ENCODE measurements at places on chromosomes 2 and 18. TPM values are rescaled to one million over a fixed set of nuclear protein-coding genes. Genes with fewer than 3 reads are reported as not detected.

DNA sequence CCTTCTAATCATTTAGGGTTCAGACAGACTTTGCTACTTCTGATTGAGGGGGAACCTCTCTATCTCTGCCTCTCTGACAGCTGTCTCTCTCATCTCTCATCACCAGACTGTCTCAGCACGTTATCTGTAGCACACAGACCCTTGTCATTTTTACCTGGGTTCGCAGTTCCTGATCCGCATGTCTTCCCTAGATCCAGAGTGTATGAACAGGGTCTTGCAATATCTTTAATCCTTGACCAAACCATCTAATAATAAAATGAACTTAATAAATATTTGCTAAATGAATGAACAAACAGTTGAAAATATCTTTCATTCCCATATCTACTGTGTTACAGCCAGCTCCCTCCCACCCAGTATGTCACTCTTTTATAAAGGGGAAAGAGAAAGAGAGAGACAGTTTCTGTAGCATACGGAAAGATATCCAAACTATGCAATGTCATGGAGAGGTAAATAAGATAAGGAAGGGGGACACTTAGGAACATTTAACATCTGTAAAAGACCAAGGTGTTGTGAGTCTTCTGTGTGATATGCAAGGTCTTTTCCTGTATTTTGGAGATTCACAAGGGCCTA is 507.6 kb downstream of the SUCLG1 start:
- no peak overlapping the region for H3K4me3 ChIP-seq
- no peak for DNase-seq
- no peaks in the 10 kb centered on the region for H3K36me3 ChIP-seq
- H3K27ac ChIP-seq = no peak overlapping the region

Gene SIGLEC15
- total RNA-seq = 0.37 TPM

Gene MC2R
- total RNA-seq = not detected

Gene ALPP
- total RNA-seq = not detected

Gene RGPD8
- 9.6 TPM for total RNA-seq

GRCh38 chr2:70716131-70716743 is 51.8 kb downstream of the ADD2 start:
- H3K27ac ChIP-seq = no peak overlapping the region
- H3K36me3 ChIP-seq = no peaks in the 10 kb centered on the region
- peak; percentile 59 for DNase-seq
- no peak overlapping the region for H3K4me3 ChIP-seq
- peaks cover 3% of the 10 kb centered on the region for H3K27me3 ChIP-seq

GRCh38 chr2:12817870-12818269 is 101.1 kb downstream of the TRIB2 start:
- no peaks in the 10 kb centered on the region for H3K27me3 ChIP-seq
- DNase-seq = no peak
- no peak overlapping the region for H3K4me3 ChIP-seq

Gene IL1R2
- total RNA-seq = not detected

DNA sequence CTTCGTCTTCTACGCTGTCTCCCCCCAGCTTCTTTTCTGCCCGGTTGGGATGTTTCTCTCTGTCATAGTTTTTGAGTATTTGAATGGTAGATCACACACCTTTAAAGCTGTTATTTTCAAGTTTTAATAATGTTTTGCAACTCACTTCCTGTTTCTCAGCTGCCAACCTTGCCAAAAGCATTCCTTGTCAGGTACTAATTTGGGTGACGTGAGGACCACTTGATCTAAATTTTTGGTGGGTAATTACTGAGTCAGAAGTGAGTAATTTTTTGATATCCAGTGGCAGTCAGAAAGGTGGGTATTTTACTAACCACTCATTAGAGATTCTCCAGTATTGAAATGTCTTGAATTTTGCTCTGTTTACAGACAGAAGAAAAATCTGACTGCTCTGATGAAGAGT is 852.4 kb upstream of the FANCL start:
- no peaks in the 10 kb centered on the region for H3K36me3 ChIP-seq
- H3K4me3 ChIP-seq = no peak overlapping the region
- no peaks in the 10 kb centered on the region for H3K4me1 ChIP-seq

- no peak for DNase-seq
- no peak overlapping the region for H3K27ac ChIP-seq
- H3K27me3 ChIP-seq = no peaks in the 10 kb centered on the region
- peaks cover 61% of the 10 kb centered on the region for H3K4me1 ChIP-seq
- H3K36me3 ChIP-seq = no peaks in the 10 kb centered on the region
Measured at GRCh38 chr2:196589419-196589818, 50.1 kb upstream of the CCDC150 start.

DNA sequence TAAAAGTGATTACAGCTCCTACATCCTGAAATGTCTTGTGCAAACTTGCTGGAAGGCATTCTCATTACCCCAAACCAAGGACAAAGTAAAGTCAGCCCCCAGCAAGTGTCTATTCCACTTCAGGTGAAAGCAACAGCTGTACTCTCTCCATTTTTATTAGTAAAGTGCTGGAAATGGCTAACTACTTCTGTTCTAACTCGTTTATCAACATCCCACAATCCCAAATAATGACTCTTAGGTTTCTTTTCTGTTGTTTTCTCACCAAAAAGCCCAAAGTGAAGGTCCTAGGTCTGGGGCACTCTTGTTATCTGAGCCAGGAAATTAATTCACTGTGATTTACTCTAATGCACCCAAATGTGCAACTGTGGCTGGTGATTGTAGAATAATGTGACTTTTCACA is 105.7 kb downstream of the LRRC30 start:
- H3K36me3 ChIP-seq = no peaks in the 10 kb centered on the region
- no peak overlapping the region for H3K27ac ChIP-seq
- no peak for DNase-seq
- no peak overlapping the region for H3K4me3 ChIP-seq
- no peaks in the 10 kb centered on the region for H3K4me1 ChIP-seq

DNA sequence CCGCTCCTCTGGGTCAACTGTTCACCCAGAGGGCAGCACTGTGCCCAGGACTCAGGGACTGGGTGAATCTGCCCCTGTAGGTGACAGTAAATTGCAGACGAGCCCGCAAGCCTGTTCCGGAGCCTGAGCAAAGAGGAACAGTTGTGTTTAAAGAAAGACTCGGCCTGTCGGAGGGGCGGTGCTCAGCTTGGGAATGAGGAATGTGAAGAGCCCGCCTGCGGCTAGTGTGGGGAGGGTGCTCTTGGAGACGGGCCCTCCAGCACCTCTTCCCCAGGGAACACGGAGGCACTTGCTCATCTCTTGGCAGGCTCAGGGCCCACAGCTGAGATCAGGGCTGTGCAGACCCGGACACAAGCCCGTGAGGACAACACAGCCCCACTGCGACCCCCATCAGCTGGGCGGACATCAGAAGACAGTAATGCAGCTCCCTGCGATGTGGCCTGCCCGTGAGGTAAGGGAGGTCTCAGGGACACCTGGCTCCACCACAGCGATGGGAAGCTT is 299.0 kb downstream of the NDUFA10 start:
- DNase-seq = no peak
- H3K4me1 ChIP-seq = no peaks in the 10 kb centered on the region
- H3K36me3 ChIP-seq = no peaks in the 10 kb centered on the region
- no peaks in the 10 kb centered on the region for H3K27me3 ChIP-seq
- no peak overlapping the region for H3K4me3 ChIP-seq

Gene NPAS2
- total RNA-seq = 16.6 TPM

DNA sequence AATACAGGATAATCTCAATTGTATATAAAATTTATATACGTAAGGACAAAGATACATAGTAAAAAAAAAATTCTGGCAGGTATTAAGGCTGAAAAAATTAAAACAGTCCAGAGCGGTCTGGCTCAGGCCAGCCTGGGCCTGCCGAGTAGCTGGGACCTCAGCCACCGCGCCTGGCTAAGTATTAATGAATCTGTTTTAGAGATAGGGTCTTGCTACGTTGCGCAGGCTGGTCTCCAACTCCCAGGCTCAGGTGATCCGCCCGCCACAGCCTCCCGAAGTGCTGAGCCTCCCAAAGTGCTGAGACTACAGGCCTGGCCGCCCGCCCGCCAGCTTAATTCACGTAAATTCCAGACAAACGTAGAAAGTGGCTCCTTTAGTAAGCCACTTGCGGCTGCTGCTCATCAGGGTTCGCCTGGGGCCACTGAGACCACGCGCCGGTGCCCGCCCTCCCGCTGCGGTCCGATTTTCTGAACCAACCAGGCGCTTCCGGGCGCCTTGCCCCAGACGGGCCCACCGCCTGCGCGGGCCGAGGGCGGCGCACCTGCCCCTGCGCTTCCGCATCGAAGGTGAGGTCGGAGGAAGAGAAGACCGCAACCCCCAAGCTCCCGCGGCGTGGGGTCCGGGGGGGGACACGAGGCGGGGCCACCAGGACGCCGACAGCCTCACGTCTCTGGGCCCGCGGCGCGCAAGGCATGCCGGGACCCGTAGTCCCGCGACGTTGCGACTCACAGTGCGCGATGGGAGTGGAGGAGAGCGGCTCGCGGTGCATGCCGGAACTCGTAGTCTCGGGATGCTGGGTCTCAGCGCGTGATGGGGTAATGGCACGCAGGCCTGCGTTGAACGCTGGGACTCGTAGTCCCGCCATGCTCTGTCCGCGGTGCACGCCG is 695 bp upstream of the CTDP1 start:
- peaks cover 25% of the 10 kb centered on the region for H3K4me1 ChIP-seq
- peaks cover 9% of the 10 kb centered on the region for H3K36me3 ChIP-seq
- DNase-seq = peak; percentile 99
- H3K27ac ChIP-seq = peak overlapping the region; percentile 98
- no peaks in the 10 kb centered on the region for H3K27me3 ChIP-seq
- peak overlapping the region; percentile 87 for H3K4me3 ChIP-seq

- H3K36me3 ChIP-seq = no peaks in the 10 kb centered on the region
- DNase-seq = peak; percentile 77
- peaks cover 7% of the 10 kb centered on the region for H3K4me1 ChIP-seq
- H3K4me3 ChIP-seq = no peak overlapping the region
- H3K27me3 ChIP-seq = no peaks in the 10 kb centered on the region
- no peak overlapping the region for H3K27ac ChIP-seq
Measured at GRCh38 chr18:13273800-13274199, 55.2 kb downstream of the LDLRAD4 start.

Gene ARHGEF33
- 0.65 TPM for total RNA-seq

- no peaks in the 10 kb centered on the region for H3K36me3 ChIP-seq
- peaks cover 20% of the 10 kb centered on the region for H3K4me1 ChIP-seq
- H3K4me3 ChIP-seq = no peak overlapping the region
- no peak overlapping the region for H3K27ac ChIP-seq
Measured at GRCh38 chr18:3442919-3443318, 7.1 kb upstream of the TGIF1 start.

Gene PLB1
- 0.64 TPM for total RNA-seq

Gene PRADC1
- total RNA-seq = 15.1 TPM

DNA sequence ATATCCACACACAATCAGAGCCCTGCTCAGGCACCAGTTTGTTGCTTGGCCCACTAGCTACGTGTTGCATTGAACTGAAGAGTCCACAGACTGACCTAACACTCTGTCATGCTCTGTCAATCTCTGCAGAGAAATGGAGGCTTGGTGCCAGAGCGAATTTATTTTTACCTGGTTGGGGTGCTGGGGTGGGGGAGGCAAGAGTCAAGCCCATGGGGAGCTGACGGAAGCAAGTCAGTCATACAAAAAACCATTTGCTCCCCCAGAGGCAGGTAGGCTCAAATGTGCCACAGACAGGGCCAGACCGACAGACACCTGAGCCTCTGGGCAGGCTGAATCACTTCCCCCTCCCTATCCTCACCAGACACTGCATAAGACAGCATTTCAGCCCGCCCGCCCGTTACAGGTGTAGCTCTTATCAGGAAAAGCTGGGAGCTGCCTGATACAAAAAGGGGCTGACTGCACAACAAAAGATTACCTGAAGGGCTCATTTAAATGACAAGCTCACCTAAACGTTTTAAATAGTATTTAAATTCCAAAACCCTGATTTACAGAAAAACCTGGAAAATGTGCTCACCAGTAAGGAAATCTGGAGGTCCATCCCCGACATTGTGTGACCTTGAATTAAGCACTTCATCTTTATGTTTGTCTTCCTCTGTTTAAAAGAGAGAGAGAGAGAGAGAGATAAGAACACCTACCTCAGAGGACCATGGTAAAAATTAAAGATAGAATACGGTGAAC is 2.1 kb upstream of the PCBP1 start:
- H3K4me3 ChIP-seq = peak overlapping the region; percentile 86
- peaks cover 31% of the 10 kb centered on the region for H3K4me1 ChIP-seq
- H3K27ac ChIP-seq = peak overlapping the region; percentile 100
- peaks cover 34% of the 10 kb centered on the region for H3K36me3 ChIP-seq
